ENCODE measurements at places on chromosomes 1 and 21.

GRCh38 chr1:212966616-212967015, 16.3 kb downstream of the VASH2 start:
- no peak for DNase-seq

DNA sequence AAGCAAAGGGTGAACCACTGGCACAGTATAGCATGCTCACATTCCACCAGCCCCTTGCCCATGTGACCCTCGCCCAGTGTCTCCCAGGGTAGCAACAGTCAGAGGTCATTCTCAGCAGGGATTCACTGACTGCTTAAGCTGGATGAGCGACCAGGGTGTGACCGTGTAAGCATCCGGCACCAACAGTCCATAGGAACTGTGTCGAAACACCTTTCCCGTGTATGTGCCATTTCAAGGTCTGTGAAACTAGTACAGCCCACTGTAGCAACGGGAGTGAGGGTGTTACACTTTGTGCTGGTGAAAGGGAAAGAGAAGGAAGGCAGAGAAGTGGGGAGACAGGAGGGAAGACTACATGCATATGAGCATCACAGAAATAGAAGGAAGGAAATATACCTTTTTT, 10.8 kb downstream of the PIK3C2B start:
- DNase-seq, result no peak

DNA sequence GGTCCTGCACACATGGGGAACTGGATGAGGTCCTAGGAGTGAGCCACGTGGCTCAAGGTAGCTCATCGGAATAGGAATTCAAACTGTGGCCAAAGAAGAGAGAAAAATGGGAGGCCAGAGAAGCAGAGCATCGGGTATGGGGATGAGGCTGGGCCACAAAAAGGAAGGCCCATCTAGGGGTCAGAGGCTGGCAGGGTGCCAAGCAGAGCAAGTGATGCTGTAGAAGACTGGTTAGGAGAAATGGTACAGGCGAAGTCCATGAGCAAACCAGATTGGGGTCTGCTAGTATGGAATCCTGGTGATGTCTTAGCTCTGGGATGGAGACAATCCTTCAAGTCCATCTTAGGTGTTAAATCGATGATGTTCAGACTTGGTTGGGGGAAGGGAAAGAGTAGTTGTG, 68.0 kb downstream of the TEX35 start:
- no peak for DNase-seq

- no peak for DNase-seq
Measured at GRCh38 chr1:116409751-116410191, 36.7 kb downstream of the ATP1A1 start.

GRCh38 chr1:207342332-207342731, 20.9 kb downstream of the CD55 start:
- DNase-seq, result no peak

GRCh38 chr1:229585338-229585737, 26.8 kb upstream of the ABCB10 start:
- no peak for DNase-seq

DNA sequence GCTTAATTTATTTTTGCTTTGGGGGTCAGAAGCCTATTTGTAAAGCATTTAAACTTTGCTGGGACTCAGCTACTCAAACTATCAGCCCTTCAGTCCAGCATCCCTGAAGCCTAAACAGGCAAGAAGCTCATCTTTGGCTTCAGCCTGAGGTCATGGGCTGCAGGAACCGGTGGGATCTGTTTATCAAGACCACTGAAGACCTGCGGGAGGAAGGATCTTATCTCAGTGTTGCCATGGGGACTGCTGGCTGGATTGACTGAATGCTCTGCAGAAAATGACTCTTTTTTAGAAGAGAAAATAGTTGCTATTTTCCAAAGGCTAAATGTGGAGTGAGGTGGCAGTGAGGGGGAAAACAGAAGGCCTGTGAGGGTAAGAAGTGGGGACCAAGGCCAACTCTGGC, 20.6 kb upstream of the ATP1B1 start:
- DNase-seq, result no peak

- peak; percentile 35 for DNase-seq
Measured at GRCh38 chr1:117654493-117655219, 48.8 kb downstream of the TENT5C start.

GRCh38 chr1:6967431-6968111, 182.3 kb downstream of the CAMTA1 start:
- peak; percentile 28 for DNase-seq

- DNase-seq, result peak; percentile 43
Measured at GRCh38 chr1:52523376-52523775, 29.5 kb downstream of the TUT4 start.

- no peak for DNase-seq
Measured at GRCh38 chr1:115729756-115730155, 38.8 kb downstream of the CASQ2 start.

DNA sequence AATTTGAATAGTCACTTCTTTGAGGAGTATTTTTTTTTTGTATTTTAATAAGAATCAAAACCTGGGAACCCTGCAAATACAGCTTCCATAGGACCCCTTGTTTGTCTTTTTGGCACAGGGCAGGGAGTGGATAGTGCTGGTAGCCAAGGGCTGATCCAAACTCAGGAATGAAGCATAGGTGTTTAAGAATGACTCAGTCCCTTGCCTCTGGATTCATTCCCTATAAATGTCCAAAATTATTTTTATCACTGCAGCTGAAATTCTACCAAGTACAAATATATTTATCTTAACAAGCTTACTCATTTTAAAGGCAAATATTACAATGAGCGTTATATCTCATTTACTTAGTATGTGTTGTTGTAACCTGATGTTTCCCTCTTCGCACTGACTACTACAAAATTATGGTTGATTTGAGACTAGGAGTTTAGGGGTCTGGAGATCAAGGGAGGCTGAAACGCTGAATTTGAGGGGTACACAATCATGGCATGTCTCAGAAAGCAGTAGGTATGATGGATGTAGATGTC, 278.6 kb upstream of the LYPLAL1 start:
- no peak for DNase-seq

DNA sequence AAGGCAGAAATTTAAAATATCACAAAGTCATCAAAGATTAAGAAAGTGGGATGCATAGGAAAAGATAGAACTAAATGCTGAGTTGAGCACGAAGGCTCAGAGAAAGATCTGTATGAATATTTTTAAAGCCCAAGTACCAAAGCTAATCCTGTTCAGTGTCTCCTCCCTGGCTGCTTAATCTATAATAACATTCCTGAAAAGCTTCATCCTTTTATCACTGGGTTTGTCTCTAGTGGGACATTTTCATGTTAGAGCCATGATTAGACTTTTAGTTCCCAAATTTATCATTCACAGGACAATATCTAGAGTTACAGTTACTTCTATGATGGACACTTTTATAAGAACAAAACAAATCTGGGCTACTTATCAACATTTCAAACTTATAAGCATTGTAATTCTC, 38.6 kb downstream of the TNFSF18 start:
- DNase-seq, result no peak

DNA sequence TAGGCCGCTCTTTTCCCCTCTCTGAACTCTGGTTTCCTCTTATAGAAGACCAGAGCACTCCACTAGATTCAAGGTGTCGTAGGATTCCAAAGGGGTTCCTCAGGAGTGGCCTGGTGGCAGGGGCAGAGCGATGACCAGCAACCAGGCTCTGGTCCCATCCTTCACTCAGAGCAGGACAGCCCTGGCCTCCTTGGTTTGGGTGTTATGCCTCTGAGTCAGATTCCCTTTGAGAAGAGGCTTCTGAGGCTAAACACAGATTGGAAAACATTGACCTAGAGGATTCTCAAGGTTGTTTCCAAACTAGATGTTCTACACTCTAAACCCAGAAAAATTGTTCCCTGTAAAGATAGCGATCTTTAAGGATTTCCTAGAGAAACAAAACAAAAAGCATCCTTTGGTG, 49.8 kb upstream of the IKBKE start:
- no peak for DNase-seq

DNA sequence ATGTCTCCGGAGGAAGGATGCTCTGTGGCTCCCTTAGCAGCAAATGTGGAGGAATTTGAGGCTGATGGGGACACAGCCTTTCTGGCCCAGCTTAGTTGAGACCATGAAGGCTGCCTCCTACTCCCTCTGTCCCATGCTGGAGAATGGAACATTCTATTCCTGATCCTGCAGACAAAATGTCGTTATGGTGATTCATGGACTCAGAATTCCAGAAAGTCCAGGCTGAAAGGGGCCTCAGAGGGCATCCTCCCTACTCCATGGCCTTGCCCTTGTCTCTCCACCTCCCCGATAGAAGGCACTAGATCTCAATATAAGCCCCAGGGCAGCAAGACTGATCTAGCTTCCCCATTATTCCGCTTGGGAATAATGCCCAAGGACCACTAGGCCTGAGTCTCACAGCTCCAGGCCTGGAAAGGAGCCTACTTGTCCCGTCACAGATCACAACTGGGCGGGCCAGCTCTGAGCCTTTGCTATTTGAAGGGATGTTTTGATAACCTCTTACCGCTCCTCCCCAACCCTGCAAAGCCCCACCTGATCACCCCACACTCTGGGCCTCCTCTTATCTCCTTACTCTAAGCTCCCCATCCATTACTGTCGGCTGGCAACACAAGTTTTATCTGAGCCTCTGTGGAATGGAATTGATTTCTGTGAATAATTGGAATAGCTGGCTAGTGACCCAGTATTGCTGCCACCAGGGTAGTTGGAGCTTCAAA, 52.8 kb upstream of the TRABD2B start:
- DNase-seq, result no peak

DNA sequence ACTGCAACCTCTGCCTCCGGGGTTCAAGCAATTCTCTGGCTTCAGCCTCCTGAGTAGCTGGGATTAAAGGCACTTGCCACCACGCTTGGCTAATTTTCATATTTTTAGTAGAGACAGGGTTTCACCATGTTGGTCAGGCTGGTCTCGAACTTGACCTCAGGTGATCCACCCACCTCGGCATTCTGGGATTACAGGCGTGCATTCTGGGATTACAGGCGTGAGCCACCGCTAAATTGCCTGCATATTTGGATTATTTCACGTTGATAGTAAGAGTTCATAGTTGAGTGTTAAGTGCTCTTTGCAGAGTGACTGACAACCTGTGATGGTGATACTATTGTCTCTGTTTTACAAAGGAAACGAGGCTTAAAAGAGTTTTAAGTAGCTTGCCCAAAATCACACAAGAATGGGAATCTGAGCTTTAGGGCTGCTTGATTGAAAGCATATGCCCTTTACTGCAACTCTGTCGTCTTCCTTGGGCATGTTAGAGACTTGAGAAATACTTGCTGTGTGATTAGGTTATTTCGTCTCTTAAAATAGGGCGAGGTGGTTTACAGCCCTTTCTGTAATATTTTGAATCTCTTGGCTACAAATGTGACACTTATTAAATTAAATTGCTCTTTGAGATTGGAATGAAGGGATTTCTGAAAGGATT, 12.4 kb downstream of the CDC42 start:
- no peak for DNase-seq

- no peak for DNase-seq
Measured at GRCh38 chr21:35678393-35678792, 381.9 kb downstream of the SETD4 start.

DNA sequence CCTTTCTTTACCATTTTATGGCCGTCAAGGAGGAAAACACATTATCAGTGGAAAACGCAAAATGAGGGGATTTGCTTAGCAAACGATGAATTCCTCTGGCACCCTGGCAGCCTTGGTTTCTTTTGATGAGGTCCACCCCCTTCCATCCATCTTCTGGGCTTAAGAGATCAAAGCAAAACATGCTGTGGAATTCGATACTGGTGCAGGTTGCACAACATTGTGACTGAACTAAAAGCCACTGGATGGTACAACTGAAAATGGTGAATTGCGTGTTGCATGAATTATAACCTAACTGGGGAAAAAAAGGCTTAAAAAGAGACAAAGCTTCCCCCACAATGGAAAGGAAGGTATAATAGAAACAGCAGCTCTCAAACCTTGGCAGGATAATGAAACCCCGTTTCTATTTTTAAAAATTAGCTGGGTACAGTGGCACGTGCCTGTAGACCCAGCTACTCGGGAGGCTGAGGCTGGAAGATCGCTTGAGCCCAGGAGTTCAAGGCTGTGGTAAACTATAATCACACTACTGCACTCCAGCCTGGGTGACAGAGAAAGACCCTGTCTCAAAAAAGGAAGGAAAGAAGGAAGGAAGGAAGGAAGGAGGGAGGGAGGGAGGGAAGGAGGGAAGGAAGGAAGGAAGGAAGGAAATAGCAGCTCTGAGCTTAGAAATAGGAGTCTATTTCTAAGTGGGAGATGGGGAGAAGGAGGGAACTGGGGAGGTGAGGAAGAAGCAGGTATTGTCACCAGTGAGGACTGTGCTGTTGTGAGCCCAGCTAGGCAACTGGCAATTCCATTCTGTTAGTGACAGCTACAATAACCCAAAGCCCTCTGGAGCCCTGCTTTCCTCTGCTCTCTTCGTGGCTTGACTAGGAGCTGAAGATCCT, 29.0 kb upstream of the LGALS8 start:
- no peak for DNase-seq

- DNase-seq, result peak; percentile 90
Measured at GRCh38 chr1:207644852-207645634, at the start of gene CR1L. TSS of gene CR1L (plus strand) at chr1:207645133. CDS start at chr1:207645234, 101 bp downstream.

DNA sequence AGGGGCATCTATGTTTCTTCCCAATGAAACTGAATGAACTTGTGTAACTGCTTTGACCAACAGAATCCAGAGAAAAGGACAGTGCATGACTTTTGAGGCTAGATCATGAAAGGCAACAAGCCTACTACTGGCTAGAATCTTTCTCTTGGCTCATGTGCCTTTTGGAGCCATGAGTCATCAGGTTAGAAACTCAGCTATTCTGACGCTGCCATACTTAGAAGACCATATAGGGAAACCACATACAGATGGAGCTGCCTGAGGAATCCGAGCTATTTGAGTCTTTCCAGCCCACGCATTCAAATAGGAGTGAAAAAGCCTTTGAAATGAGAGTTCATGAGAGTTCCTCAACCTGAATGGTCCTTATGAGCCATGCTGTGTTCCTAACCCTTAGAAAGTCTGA, 738.5 kb upstream of the CHRM3 start:
- no peak for DNase-seq

DNA sequence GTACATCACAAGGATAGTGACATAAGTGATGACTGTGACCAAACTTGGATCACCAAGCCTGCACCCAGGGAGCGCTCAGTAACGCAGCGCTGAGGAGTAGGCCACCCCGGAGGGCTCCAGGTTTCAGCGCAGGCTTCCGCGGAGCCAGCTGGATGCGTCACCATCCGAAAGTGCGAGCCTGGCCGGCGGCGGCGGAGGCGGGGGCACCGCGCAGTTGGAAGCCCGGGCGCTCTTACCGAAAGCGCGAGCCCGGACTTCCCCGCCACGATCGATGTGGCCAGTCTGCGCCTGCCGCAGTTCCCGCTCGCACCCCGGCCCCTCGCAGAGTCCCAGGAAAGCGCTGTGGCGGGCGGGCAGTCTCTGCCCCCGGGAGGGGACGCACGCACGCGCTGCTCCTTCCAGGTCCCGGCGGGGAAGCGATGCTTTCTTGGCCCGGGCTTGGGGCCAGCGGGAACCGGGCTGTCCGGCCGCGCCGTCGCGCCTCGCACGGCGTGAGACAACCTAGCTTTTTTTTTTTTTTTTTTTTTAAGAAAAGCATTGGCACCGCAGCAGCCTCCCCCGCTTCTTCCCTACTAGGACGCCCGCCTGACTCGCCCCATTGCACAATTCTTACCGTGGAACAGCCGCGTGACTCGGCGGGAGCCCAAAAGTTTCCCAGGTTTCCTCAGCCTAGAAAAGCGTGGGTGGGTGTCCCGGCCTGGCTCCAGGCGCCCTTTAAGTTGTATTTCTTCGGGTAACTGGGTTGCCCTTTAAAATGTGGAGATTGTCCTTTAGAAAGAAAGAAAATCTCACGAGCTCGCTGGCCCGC, 36.4 kb upstream of the JAK1 start:
- peak; percentile 85 for DNase-seq

GRCh38 chr1:154759196-154759595, 110.9 kb downstream of the KCNN3 start:
- DNase-seq, result peak; percentile 90

All from activated CD8-positive, alpha-beta T cell treated with anti-CD3 and anti-CD28 coated beads for 36 hours (primary cell).